AG09309 (cell line): ENCODE measurements at places on chromosomes 7 and 10.
A peak's percentile ranks its signal among the peaks of the same experiment; 100 is the strongest.

GRCh38 chr7:36456548-36456947 lies 66.9 kb downstream of the ANLN start:
- DNase-seq: no peak

DNA sequence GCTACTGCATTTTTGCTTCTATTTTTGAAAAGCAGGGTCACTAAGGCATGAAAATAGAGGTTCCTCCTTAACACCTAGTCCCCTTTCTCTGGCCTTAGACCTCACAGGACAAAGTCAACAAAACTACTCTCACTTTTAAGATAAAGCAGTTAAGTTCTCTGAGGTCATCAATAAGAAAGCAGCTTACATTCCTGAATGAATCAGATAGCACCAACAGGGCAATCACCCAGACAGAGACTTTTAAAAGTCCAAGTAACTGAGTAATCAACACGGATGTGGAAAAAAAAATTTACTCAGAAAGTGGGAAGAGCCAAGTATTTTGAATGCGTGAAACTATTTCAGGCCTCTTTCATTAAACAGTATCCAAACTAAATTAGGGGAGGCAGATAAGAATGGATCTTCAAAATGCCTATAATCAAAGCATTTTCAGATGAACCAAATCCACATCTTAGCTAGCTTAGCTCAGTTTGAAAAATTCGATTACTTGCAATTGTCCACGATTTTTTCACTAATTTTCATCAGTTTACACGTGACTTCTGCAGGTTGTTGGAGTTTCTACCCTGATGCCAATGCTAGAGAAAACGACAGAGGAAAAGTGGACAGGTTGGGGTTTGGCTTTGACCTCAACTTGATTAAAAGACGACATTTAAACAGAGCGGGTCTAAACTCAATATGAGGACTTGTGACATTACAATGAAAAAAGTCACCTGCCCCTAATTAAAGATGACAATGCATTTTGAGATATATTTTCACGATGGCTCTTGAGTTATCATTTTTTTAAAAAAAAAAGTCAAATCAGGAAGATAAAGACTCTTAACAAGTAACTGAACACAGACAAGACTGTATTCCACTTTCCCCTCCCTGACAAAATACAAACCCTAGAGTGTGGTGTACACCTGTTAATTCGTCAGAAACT lies 1.6 kb downstream of the BEND7 start:
- DNase-seq: peak; percentile 10

DNA sequence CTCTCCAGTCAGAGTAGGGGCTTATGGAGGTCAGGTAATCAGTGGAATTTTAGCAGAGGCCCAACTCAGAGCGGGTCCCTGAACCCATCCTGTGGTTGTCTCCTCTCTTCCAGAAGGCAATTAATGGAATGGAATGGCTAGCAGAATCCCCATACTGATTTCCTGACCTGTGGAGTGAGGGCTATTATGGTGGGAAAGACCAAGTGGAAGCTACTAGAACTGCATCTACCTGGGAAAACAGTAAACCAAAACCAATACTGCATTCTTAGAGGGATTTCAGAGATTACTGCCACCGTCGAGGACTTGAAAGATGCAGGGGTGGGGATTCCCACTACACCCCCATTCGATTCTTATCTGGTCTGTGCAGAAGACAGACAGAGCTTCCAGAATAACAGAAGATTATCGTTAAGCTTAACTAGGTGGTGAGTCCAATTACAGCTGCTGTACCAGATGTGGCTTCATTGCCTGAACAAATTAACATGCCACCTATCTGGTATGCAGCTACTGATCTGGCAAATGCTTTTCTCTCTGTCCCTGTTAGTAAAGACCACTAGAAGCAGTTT lies 73.2 kb downstream of the LMBR1 start:
- no peak for DNase-seq

- DNase-seq: no peak
Measured at GRCh38 chr7:51249991-51250390, 66.6 kb downstream of the COBL start.

- no peak for DNase-seq
Measured at GRCh38 chr10:101011517-101012423, 12.2 kb downstream of the LZTS2 start.

DNA sequence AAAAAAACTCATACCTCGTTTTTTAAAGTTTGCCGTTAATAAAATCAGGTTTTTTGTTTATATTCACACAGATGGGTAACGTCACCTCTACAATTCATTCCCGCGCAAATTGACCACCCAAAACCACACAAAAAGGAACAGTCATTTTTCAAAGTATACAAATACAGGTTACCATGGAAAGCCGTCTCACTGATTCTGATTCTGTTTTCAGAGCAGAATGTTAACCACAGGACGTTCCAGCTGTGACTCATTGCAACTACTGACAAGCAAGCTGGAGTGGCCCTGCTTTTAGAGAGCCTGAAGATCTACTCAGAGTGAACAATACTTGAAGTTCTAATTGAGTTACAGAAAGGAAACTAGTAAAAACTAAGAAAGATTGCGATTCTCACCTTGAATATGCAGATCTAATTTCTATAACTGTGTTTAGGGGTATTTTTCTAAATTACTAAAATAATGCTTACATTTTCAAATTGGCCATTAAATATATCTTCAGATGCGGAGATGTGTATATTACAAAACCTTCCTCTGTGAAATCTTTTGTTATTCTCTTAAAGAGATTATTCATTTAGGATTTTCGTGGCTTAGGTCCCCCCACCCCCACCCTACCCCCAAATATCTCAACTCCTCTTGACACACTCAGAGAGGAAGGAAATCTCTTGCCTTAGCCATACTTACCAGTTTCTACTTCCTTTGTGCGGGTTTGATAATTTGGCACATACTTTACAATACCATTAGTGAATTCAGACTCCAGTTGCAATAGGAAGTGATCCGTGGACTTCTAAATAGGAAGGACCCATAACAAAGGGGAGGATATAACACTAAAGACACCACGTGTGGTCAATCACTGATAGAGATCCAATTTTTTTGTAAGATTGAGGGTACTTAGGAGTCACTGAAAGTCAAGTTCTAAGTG lies 106.0 kb downstream of the CUBN start:
- peak; percentile 96 for DNase-seq
